ENCODE measurements at places on chromosomes 3 and 15.

- DNase-seq = no peak
Observed at GRCh38 chr3:12822725-12823373, 18.5 kb downstream of the RPL32 start.

DNA sequence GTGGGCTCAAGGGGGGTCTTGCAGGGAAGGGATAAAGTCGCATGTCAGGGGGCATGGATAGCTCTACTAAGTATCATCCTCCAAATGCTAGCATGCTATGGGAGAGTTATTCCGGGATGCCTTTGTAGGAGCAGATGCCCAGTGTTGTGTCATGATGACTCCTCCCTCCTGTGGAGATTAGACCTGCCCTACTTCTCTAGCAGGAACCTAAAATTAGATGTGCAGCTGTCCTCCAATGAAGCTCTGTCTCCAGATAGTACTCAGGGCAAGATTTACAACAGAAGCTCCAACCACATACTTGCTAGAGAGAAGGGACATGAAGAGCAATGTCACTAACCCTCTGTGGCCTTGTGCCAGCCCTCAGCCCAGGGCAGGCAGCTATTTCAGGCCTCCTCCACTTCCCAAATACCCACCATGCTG lies 82.5 kb downstream of the AGBL1 start:
- no peak for DNase-seq

- no peak for DNase-seq
Observed at GRCh38 chr15:85389772-85390171, 9.4 kb downstream of the AKAP13 start.

DNA sequence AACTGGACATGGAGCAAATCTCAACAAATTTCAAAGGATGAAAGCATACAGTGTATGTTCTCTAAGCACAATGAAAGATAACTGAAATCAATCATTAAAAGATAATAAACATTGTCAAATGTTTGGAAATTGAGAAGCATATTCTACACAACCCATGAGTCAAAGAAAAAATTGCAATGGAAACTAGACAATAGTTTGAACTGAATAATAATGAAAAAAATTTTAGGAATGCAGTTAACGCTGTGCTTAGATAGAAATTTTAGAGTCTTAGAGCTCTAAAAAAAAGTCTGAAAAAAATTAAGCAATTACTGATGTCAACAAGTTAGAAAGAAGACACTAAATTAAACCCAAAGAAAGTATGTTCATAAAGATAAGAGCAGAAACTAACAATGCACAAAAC lies 15.5 kb downstream of the RABL3 start:
- DNase-seq = no peak

Data from NCI-H2081 treated with DMSO at 0.1 percent for 48 hours (cell line).